ENCODE measurements at places on chromosomes 3 and 15.

- DNase-seq, result no peak
Measured at GRCh38 chr3:157327018-157327417, 109.6 kb upstream of the PTX3 start.

DNA sequence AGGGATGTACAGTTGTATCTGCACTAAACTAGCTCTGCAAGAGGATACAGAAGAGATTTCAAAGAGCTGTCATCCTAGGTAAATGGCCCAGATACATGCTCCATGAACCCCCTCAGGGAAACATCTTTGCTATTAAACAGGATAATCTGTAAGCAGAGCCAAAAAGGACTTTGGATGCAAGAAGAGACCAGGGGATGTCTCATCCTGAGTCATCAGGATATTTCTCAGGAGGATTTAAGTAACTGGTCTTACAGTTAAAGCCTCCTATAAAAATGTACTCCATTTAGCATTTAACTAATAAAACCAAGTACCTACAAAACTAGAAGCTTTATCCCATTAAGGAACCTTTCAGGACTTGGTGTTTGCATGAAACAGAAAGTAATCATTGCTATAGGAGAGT, 48.2 kb upstream of the PHLDB2 start:
- DNase-seq, result no peak

DNA sequence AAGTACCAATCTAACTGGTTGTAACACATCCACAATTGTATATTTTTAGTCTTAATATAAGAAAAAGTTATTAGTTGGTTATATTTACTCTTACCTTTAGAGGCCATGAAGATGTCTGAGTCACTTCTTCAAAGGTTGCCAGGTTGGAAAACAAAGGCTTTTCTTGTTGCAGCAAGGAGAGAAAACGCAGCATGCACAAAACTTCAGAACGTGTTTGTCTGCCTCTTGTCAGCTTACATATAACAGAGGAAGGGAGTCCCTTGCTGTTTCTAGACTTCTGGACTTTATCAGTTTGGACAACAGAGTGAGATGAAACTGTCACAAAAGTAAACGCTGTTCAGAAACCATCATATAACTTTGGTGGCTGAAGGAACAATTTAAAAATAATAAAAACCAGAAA, at the start of gene PLSCR5:
Gene PLSCR5, minus strand, starts transcription at position 241 of the 400 bp plus-strand sequence. Its CDS starts 134 bp downstream, at position 107.
- no peak for DNase-seq

- no peak for DNase-seq
Measured at GRCh38 chr3:50157827-50158529, 2.9 kb downstream of the SEMA3F start.

- DNase-seq, result no peak
Measured at GRCh38 chr3:144569651-144570050, 598.0 kb downstream of the DIPK2A start.

DNA sequence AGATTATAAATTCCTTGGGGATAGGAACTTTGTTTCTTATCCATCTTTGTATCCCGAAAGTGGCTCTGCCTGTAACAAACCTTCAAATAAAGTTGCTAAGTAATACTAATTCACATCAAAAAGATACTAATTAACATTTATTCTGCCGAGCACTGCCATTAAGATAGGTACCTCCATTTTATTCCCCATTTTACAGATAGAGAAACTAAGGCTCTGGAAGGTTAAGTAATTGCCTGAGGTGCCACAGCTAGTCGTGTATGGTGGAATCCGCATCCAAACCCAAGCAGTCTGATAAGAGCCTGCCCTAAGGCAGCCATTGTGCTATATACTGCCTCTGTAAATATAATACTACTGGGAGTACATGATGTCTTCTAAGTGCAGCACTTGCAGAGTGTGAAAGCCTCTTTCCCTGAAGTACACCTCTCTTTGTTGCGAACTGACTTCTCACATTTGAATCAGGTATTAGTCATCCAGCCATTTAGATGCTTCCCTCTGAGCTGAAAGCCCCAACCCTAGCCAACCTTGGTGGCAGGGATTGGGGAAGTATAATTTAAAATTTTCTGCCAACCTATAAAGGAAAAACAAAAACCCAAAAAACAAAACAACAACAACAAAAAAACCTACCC, 78.5 kb upstream of the CHD2 start:
- no peak for DNase-seq

DNA sequence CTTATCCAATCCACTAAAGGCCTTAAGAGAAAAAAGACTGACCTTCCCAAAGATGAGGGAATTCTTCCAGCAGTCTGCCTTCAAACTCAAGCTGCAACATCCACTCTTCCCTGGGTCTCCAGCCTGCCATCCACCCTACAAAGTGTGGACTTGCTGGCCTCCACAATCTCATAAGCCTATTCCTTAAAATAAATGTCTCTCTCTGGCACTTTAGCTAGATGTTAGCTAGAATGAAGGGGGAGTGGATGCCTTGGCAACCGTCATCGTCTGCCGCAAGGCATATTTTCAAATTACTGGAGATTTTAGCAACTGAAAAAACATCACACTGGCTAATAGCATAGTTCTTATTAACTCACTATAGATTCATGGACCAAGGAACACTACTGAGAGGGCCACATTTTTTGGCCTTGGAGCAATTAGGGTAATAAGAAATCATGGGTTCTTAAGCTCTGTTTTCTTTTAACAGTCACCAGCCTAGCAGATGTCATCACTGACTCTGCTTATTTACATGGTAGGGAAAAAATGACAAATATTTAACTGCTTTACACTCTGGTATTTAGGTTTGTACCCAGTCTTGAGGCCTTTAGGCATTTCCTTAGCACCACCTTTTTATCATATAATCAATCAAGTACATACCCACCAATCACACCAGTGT, 245.3 kb downstream of the MYRIP start:
- no peak for DNase-seq

Measured in CD4-positive, alpha-beta T cell treated with Interleukin-10 for 1 hour (primary cell).